ENCODE measurements at places on chromosomes 5 and 9.

- no peak for DNase-seq
Measured at GRCh38 chr5:135883026-135883425, 12.6 kb downstream of the IL9 start.

DNA sequence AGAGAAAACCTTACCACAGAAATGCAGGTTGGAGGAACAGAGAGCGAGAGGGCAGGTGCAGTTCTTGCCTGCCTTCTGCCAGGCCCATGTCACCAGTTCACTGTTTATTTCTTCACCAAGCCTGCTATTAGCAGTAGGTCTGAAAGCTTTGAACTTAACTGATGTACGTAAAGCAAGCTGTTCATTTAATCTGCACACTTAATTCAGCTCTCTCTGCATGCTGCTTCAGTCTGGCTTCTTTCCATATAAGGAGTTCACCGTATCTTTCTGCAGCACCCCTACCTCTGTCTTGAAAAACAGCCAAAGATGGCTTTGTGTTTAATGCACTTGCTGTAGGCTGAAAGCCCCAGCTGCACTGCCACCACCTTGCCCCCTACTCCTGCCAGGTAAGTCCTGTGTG, 205.1 kb downstream of the RAB3C start:
- no peak for DNase-seq

DNA sequence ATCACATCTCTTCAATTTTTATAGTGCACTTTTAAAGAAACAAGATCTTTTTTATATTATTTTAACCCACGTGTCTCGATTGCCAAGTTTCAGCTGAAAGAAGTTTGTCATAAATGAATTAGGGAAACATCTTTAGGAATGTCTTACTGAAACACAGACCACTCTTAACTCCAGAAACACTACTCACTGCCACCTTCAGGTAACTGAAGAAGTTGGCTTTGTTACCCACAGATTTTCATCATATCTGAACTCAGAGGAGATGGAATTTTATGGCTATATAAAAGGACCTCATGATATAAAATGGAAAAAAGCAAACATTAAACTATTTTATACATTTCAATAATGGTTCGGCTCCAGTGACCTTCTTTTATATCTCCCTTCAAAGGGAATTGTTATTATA, 158.0 kb downstream of the SEMA5A start:
- DNase-seq = no peak

DNA sequence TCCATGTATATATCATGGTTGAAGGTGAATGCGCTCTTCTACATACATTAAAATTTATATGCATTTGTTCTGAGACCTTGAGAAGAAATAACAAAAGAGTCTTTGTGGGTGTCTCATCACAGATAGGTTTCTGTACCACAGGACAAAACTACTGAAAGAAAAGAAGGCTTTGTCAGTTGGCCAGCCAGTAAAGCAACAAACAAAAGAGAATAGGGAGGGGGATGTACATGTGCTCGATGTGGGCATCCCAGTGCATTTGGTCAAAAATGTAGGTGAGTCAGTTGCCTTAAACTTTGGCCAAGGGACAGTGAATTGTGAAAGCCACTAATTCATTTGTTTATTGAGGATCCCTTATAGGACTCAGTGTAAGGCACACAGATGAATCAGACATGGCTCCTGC, 13.3 kb downstream of the RBM18 start:
- DNase-seq = no peak

DNA sequence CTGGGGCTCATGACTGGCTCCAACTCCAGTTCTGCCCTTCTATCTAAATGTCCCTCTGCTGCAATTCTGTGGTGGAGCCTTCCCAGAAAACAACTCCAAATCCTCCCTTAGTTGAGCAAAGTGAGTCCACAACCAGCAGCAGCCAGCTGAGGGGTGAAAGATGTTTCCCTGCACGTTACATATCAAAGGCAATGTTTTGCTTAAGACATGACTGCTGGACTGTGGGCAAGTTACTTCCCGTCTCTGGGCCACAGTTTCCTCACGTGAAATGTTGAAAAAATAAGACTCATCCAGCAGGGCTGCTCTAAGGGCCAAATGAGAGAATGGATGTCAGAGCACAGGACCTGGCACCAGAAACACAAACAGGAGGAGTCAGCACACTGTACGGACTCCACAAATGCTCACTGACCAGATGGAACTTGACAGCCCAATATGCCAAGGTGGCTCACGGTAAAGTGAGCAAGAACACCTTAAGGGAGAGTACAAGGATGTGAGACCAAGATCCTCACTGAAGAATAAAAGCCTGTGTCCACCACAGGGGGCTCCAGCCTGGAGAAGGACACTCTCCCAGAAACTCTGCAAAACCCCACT, 138.4 kb upstream of the ABCA1 start:
- DNase-seq = no peak

- DNase-seq = no peak
Measured at GRCh38 chr5:32231241-32231640, 57.1 kb upstream of the GOLPH3 start.

DNA sequence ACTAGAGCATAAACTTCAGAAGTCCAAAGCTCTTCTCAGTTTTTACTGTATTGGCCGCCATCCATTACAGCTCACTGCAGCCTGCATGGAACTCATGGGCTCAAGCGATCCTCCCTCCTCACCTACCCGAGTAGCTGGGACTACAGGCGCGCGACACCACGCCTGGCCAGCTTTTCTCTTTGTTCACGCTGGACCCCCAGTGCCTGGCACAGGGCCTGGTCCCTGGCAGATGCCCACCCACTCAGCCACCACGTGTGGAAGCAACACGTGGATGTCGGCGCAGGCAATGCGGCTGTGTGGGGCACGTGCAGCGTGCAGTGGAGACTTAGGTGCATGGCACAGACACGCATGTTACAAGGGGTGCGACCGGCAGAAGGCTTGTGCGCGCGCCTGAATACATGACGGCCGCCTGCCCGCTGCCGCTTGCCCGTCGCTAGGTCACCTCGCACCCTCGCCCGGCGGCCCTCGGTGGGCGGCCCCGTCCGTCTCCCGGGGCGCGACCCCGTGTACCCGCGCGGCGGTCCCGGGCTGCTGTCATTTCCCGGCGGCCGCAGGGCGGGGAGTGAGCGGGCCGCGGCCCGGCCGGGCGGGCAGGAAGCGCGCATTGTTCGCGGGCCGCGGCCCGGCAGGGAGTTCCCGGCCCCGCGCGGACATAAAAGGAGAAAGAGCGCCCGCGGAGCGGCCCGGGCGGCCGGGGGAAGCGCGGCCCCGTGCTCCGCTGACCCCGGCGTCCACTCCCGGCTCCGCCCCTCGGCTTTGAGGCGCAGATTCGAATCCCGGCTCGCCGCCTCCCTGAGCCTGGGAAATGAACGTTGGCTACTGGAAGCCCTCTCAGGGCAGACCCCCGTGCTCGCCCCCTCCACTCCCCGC, 24.1 kb upstream of the PTGS1 start:
- DNase-seq = no peak

GRCh38 chr5:118060833-118061232, 927.5 kb downstream of the DTWD2 start:
- no peak for DNase-seq

- no peak for DNase-seq
Measured at GRCh38 chr9:117273612-117274011, 141.2 kb downstream of the ASTN2 start.

DNA sequence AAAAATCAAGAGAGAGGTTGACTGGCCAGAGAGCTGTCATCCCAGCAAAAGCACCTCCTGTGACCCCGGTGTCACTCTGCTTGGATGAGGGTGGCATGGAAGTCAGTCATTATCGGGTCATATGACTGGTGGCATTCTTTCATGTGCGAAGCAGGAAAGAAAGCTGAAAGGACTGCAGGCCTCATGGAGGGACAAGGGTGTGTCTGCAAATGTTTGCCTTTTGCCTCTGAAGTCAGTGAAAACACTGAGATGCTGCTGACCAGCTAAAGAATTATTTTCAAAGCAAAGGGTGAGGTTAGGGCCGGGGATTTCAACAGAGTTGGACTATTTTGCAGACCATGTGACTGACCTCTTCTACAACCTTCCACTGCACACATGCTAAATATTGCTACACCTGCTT, 298.3 kb downstream of the CSNK1G3 start:
- DNase-seq = no peak

DNA sequence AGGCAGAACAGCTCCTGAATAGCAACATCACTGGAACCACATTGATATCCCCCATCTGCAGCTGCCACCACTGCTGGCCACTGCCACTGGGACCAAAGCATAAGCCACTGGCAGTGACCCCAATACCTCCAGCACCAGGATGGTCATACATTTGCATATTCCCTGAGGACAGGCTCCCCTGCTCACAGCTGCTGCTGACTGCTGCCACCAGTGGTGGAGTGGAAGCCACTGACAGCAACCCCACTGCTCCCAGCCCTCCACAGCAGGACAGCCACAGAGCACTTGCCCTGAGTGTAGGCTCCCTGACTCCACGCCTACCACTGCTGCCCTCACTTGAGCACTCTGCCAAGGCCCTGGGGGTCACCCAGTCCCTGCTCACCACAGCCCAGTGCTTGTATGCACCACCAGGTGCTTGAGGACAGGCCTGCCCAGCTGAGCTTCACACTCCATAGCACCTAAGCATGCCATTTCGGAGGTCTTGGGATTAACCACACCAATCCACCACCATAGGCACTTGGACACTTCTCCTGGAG, 327.4 kb upstream of the RPS23 start:
- no peak for DNase-seq

DNA sequence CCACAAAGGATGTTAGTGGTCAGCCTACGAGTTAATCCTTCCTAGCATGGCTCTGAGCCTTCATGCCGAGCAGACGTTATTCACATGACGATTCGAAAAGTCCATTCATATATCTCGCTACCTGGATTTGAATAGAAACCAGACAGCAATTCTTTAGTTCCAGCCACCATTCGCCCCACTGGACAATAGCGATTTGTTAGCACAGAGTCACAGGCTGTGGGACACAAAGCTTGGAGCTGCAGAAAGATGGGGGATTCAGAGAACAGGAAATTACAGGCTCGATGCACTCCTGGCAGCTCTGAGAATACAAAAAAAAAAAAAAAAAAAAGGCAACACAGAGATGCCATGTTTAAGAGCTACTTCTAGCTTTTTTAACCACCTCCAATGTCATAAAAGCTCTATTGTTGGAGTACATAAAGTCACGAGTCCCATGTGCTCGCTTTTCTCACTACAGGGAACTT, 110.7 kb downstream of the NR6A1 start:
- DNase-seq = peak; percentile 55

DNA sequence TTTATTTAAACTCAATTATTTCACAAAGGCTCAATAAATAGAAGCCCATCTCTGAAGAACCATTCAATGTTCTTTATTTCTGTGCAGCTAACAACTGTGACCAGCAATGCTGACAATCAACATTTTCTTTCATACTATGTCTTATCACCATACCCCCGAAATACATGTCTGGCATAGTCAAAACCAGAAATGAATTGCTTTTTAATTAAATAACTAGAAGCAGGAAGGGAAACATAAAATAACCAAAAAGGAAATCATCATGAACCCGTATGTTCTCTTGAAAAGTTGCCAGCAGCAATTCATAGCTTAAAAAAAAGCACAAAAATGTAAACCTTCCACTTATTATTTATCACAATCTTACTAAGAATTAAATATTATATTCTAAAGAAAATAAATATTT, 212.4 kb downstream of the TMEM232 start:
- no peak for DNase-seq

DNA sequence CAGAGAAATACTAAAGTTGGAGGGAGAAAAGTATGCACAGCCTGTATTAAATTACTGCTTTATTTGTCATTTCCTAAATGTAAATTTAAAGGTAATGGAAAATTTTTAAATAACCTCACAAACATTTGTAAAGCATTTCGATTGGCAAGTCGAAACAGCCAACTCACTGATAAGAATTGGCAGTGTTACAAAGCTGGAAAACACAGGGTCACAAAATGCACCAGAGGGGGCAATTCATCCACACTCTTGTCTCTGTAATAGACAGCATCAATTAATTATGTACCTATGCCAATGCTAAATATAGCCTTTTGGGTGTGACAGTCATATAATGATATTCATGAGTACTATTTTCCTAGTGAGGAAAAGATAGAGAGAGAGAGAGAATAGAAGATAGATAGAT, 140.6 kb upstream of the PRLR start:
- no peak for DNase-seq

GRCh38 chr5:68484307-68485068, 268.9 kb downstream of the PIK3R1 start:
- DNase-seq = no peak

GRCh38 chr5:124457101-124457500, 289.3 kb downstream of the ZNF608 start:
- no peak for DNase-seq

DNA sequence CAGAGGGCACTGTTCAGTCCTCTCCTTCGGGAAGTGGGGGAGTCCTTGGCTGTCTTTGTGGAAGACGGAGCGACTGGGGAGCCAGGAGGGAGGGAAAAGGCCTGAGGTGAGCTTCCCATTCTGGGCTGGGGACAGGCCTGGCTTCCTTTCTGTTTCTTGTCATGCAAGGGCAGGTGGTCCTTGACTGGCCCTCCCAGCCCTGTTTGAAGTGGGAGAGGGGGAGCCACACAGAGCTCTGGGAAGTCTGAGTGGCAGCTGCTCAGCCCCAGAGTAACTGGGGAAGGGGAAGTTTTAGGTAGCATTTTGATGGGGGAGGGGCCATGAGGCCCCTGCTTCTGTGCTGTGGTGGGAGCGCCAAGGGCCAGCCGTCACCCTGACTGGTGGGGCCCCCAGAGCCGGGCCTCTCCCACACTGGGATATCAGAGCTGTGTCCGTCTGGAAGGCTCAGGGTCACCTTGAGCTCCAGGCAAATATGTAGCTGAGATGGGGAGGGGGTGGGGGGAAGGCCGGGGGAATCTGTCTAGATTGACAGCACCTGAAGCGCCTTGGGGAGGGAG, 6.5 kb downstream of the UNC5A start:
- DNase-seq = no peak

DNA sequence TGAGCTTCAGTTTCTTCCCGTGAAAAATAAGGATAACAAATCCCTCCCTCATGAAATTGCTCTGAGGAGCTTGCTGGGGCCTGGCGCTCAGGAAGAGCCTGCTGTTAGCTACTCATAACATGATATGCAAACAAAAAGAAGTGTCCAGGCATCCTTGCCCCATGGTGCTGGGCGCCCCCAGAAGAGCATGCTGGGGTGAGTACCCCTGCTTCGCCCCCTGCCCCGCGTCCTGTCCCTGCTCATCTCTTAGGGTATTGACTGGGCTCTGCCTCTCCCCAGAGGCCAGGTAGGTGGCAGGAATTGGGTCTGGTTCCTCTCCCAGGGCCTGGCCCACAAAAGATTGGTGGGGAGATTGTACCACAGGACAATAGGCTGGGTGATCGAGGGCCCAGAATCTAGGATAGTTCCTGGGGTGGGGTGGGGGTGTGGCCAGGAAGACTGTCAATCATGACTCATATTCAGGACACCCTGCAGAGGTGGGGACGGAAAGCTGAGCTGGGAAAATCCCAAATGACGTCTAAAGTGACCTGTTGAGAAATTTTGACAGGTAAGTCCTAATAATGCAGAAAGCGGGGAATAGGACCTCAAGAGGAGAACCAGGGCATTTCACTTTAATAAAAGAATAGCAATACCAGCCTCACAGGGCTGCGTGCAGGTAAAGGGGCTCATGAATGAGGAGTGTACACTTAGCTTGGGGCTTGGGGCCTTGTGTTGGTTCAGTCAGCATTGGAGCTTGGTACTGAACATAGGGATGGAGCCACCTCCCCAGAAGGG, 8.9 kb downstream of the PITX1 start:
- DNase-seq = no peak

- no peak for DNase-seq
Measured at GRCh38 chr9:29564564-29564963, 1991.3 kb upstream of the C9orf72 start.

GRCh38 chr5:33049842-33050241, 338.7 kb downstream of the NPR3 start:
- peak; percentile 39 for DNase-seq

All from astrocyte of the cerebellum (primary cell).